Tibial nerve (tissue), 4 donors: ENCODE measurements at places on chromosomes 12 and 14. TPM values are rescaled to one million over a fixed set of nuclear protein-coding genes. Genes with fewer than 3 reads are reported as not detected.

Gene ABHD12B
- total RNA-seq: not detected

Gene PRPH
- not detected for total RNA-seq

Gene CCDC177
- not detected for total RNA-seq

Gene MON2
- 114 TPM for total RNA-seq

DNA sequence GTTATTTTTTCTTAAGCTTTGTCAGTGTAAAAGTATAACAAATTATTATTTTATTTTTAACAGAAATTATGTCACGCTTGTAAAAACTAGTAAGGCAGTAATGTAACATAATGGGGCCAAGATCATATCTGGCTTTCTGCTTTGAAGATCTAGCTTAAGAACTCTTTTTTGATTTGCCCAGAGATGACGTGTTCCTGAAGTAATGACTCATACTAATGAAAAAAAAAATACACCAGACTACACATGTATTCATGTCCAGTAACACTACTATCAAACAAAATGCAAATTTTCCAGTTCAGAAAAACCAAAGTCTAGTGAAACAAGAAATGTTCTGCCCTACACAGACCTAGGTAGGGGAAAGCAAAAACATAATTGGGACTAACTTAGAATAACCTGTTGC is 432.2 kb upstream of the ATXN7L3B start:
- H3K36me3 ChIP-seq: no peaks in the 10 kb centered on the region
- H3K27ac ChIP-seq: no peak overlapping the region
- H3K4me3 ChIP-seq: no peak overlapping the region
- DNase-seq: no peak

- no peak for DNase-seq
- H3K27me3 ChIP-seq: no peaks in the 10 kb centered on the region
- H3K4me1 ChIP-seq: no peaks in the 10 kb centered on the region
- H3K4me3 ChIP-seq: no peak overlapping the region
- no peak overlapping the region for H3K27ac ChIP-seq
- H3K36me3 ChIP-seq: peaks cover 3% of the 10 kb centered on the region
Measured at GRCh38 chr14:72946491-72946890, 20.2 kb downstream of the DCAF4 start.

DNA sequence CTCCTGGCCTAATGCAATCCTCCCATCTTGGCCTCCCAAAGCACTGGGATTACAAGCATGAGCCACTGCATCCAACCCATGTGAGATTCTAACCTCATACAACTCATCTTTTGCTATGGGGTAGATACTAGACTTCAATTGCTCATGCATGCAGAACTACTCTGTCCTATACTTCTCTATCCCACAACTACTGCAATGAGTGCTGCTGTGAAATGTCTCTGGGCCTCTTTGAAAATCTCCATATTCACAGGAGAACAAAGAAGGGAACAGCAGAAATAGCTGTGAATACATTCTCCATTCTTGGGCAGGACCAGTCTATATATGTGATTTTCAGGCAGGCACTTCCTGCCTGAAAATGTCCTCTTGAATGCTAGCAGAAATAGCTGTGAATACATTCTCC is 220.7 kb upstream of the GRIP1 start:
- H3K4me1 ChIP-seq: no peaks in the 10 kb centered on the region
- no peak overlapping the region for H3K4me3 ChIP-seq
- H3K27me3 ChIP-seq: no peaks in the 10 kb centered on the region
- no peak for DNase-seq
- no peak overlapping the region for H3K27ac ChIP-seq
- no peaks in the 10 kb centered on the region for H3K36me3 ChIP-seq

- no peaks in the 10 kb centered on the region for H3K4me1 ChIP-seq
- no peak overlapping the region for H3K27ac ChIP-seq
- no peaks in the 10 kb centered on the region for H3K36me3 ChIP-seq
- H3K27me3 ChIP-seq: no peaks in the 10 kb centered on the region
- H3K4me3 ChIP-seq: no peak overlapping the region
Measured at GRCh38 chr12:84117190-84117589, 795.4 kb downstream of the SLC6A15 start.
